ENCODE measurements at places on chromosomes 12 and 14.

- DNase-seq, result no peak
Measured at GRCh38 chr12:15931590-15932053, 20.5 kb downstream of the DERA start.

- no peak for DNase-seq
Measured at GRCh38 chr12:47820631-47821345, 1.1 kb upstream of the HDAC7 start.

DNA sequence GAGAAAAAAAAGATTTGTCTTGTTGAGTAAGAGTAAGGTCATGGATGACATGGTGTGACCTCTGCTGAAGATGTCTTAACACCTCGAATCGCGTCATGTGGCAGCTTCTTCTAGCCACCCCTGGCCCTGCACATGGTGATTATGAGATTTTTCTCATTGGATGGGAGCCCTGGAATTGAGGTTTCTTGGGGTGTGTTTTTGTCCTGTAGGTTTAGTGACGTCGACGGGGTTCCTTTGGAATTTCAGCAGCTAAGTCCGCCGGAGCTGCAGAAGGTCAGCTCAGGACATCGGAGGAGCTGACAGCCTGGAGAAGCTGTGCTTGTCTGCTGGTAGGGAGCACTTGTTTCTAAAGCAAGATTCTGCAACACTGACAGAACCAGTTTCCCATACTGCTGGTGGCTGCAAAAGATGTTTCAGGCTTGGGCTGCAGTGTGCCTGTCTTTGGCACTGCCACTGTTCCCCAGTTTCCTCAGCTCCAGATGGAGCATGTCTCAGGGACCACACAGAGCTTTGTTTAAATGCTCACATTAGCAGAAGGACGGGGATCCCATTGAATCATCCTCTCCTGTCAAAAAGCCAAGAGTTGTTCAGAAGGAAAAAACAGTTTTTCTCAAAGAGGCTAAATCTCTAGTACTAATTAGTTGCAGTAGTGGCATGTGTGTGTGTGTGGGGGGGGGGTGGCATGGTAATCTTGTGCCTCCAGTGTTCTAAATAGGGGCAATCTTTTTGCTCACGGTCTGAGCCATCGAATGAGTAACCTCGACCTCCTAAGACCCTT is 5.2 kb upstream of the FOS start:
- DNase-seq, result no peak

DNA sequence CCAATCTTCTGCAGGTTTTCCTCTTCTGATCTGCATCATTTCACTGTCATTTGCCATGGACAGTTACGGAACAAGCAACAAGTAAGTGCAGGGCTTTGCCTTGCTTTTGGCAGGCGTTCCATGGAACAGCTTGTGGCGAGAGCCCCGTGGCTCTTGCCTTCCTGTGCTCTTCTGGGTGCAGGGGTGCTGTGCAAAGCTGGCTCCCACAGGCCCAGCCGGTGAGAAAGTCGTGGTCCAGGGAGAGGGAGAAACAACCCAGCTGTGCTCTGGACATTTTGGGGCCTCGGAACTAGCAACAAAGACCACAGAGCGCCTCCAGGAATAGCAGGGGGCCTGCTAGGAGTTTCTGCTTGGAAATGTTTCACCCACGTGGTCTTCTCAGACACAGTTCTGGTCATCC is 164.7 kb downstream of the ADGRD1 start:
- DNase-seq, result no peak

- no peak for DNase-seq
Measured at GRCh38 chr14:99816217-99816616, 23.0 kb downstream of the EML1 start.

GRCh38 chr12:97482143-97482693 is 19.6 kb downstream of the RMST start:
- no peak for DNase-seq

DNA sequence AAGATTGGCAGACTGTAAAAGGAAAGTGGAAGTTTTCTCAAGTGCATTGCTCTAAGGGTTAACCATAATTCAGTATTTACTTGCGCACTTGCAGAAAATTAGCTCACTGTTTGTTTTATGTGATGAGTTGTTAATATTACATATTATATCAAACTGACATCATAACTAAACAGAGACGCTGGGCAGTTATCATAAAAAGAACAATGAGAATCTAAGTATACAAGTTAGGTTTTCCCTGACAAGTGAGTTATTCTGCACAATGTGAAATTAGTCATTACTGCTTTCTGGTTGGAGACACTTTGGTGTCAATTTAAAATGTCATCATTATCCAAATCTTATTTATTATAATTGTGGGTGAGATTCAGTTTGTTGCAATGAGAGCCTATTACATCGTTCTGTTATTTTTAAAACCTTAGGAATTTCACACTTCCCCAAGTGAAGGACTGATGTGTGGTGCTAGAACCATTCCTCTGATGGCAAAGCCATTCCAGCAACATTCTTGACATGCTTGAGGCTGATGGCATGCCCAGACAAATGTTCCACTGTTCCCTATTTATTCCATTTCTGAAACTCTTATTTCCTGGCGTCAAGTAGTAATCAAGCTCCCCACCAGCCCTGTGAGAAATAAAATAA is 90.1 kb upstream of the FLRT2 start:
- no peak for DNase-seq

DNA sequence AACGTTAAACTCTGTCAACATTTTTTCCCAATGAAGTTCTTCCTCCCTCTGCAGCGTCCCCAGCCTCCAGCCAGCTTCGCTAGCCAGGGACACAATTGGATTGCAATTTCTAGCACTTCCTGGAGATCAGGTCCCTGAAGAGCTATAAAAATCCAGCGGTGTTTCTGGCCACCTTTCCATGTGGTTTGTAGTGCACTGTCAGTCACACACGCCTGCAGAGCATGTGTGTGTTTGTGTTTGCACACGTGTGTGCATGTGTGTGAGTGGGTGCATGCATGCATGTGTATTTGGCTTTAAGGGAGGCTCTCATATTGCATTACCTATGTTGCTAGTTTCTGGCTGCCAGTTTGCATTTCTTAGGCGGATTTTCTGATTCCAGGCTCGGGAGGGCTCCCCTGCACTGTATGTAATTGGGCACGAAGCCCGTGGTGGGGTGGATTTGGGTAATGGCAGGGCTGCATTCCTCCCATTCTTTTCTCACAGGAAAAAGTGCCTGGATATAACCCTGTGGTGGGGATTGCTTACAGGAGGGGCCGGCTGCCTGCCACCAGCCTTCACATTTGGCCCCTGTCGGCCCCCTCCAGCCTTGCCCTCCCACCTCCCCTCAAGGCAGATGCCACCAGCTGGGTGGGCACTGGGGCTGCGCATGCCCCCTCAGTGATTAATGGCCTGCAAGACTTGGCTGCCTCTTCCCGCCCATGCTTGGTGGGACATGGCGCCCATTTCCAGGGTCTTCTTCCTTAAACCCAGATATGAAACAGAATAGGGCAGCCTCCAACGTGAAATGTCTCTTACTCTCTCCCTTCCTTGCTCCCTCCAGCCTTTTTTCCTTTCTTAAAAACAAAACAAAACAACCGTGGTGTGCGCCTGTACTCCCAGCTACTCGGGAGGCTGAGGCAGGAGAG is 74.0 kb downstream of the TSPAN9 start:
- no peak for DNase-seq

DNA sequence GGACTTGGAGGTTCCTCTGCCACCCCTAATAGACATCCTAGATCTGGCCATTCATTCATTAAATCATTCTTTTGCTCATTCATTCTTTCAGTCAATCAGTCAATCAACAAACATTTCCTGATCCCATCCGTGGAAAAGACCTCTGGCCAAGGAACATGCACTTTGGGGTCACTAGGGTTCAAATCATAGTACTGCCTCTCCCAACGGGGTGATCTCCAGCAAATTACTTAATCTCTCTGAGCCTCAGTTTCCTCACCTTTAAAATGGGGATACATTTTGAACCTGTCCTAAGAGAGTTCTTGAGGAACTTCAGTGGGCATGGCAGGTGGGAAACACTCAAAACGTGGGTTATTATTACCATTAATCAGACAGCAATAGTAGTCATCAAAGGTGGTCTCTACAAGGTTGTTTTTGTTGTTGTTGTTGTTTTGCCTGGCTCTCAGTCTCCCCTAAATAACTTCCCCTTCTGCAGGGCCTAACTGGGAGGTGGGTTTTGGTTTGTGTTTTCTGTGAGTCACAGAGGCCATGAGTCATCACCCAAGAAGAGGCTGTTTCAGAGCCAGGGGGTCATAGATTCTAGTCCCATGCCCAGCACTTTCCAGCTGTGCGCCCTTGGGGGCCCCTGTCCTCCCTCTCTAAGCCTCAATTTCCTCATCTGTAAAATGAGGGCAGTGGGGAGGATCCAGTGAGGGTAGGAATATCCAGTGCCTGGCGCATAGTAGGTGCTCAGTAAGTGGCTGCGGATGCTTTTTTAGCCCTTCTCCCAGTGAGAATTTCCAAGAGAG is 16.9 kb upstream of the FAM222A start:
- DNase-seq, result no peak

DNA sequence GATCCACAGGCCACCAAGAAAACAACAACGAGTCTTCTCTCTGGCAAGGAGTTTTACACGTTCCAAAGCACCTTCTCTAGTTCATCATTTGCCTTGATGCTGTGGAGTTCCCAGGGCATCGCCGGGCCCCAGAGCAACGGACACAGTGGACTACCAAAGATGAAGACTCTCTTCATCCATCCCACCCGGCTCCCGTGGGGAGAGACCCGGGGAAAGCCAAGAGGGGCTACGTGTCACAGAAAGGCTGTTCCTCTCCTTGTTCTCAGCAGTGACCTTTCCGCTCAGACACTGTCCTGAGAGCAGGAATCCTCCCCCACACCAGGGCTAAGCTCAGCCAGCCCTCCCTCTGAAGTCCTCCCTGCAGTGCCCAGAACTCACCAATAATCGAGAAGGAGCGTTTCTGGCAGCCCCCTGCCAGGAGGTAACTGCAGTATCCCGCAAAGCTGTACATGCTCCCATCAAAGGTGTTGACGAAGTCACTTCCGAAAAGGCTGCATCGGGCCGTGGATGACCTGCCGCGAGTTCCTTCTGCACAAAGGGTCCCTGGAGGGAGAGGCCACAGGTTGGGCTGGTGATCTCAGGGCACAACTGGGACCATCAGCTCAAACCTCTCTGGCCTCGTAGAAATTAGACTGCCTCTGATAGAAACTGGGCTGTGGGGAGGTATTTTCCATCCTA is 3.5 kb downstream of the VWF start:
- no peak for DNase-seq

GRCh38 chr12:120172053-120172452 is 22.5 kb downstream of the GCN1 start:
- no peak for DNase-seq

- DNase-seq, result no peak
Measured at GRCh38 chr12:69096669-69097335, 142.6 kb upstream of the CPSF6 start.

DNA sequence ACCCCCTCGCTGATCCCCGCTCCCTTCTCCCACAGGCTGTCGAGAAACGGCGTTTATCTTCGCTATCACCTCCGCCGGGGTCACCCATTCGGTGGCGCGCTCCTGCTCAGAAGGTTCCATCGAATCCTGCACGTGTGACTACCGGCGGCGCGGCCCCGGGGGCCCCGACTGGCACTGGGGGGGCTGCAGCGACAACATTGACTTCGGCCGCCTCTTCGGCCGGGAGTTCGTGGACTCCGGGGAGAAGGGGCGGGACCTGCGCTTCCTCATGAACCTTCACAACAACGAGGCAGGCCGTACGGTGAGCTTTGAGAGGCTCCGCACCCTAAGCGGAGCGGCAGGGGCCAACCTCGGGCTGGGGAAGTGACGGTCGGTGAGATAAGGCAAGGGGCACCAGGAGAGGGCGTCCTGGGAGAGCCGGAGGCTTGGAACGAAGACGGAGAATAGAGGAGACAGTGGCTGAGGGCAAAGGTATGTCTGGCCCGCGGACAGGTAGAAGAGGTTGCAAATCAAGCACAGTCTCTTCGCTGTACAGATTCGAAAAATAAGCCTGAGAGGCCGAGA is 2.3 kb downstream of the WNT1 start:
- no peak for DNase-seq

- no peak for DNase-seq
Measured at GRCh38 chr12:108241986-108242703, 97.0 kb downstream of the CMKLR1 start.

GRCh38 chr14:98912655-98913054 is 359.3 kb downstream of the BCL11B start:
- DNase-seq, result no peak

DNA sequence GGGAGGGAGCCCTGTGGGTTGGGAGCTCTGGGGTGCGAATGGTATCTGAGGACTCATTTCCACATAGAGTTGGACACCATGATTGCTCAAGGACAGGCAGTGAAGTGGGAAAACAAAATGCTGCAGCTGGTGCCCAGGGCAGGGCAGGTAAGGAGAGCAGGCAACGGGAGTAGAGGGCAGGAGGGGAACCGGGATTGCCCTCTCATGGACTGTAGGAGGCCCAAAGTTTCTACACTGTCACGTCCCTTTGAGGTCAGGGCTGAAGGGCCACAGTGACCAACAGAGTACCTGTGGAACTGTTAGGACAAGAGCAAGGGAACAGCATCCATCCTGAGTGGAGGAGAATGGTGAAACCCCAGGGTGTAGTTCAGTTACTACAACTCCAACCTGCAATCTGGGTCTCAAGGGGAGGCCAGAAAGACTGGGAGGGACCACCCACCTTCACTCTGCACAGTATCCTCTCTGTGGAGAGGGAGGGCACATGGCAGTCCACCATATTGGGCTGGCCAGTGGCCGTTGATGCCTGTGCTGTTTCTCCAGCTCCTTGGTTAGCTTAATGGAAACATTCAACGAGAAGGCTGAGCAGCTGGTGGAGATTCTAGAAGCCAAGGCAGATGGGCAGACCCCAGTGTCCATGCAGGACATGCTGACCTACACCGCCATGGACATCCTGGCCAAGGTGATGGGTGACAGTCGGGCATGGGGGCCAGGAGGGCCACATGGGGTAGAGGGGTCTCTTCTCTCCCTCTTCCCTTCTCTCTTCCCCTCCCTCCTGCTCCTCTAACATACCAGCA is 22.2 kb downstream of the CYP46A1 start:
- no peak for DNase-seq

DNA sequence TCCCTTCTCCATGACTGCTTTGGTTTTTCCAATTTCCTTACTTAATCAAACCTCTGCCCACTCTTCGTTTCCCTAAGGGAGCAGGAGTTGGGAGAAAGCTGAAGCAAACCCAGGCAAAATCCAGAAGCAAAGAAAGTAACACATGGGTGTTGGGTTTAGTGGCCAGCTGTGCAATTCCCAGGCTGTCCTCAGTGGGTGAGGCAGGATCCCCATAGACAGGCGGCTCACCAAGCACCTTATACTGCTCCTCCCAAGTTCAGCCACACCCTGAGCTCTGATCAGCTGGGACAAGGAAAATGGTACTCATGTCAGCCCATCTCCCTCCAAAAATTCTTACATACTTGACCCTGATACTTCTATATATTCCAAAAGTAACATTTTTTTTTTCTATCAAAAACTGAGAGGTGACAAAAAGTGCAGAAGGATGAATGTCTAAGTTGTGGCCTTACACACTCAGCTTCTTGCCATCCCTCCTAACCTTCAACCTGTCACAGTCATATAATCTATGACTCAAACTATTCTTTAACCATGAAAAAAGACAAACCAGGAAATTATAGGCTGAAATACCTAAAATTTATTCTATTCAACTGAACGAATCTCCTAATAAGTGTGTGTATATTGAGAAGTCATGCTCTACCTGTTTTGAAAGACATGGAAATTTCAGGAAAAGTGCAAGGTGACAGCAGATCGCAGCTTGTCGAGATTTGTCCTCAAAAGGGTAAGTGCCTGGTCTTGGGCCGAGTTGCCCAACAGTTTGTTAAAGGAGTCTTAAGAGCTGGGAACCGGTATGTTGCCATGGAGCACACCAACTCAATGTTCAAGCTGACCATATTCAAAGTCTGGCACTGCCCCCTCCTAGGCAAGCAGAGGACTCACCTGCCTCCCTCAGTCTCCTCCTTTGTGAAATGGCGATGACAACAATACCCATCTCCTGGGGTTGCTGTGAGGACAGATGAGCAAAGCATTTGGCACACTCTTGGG is 17.6 kb upstream of the ZFP36L1 start:
- no peak for DNase-seq

GRCh38 chr14:29278301-29279263 is 512.0 kb downstream of the FOXG1 start:
- no peak for DNase-seq

Data from caudate nucleus (tissue), 63 donors.